OCI-LY7 (cell line): ENCODE measurements at places on chromosomes 12 and 14.

DNA sequence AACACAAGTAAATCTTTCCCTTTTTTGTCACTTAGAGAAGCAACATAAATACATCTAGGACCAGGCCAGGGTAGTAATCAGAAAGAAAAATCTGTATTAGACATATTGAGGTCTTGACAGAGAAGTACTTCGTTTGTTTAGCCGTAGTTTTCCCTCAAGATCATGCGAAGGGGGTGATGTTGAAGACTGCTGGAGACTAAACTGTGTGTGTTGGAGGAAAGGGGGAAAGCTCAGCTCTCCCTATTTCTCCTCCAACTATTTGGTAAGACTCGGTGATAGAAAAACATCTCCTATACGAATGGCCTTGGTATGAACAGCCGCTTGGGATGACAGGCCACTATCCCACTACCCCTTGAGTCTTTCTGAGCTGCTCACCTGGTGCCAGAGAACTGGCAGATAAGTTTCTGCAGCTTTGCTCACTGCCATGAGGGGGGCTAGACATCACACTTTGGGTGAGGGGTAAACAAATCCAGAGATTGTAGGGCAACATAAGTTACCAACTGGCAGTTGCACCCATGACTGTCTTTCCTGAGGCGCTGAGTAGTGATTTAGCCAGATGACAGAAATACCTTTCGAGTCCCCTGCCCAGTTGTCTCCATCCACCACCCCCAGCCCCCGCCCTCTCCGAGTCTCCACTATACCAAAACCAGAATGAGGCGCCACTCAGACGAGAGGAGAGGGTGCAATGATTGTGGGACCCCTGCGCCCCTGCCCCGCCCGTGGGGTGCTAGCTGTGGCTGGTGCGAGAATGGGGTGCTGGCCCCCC, 685 bp downstream of the VAMP1 start:
- DNase-seq = peak; percentile 54

DNA sequence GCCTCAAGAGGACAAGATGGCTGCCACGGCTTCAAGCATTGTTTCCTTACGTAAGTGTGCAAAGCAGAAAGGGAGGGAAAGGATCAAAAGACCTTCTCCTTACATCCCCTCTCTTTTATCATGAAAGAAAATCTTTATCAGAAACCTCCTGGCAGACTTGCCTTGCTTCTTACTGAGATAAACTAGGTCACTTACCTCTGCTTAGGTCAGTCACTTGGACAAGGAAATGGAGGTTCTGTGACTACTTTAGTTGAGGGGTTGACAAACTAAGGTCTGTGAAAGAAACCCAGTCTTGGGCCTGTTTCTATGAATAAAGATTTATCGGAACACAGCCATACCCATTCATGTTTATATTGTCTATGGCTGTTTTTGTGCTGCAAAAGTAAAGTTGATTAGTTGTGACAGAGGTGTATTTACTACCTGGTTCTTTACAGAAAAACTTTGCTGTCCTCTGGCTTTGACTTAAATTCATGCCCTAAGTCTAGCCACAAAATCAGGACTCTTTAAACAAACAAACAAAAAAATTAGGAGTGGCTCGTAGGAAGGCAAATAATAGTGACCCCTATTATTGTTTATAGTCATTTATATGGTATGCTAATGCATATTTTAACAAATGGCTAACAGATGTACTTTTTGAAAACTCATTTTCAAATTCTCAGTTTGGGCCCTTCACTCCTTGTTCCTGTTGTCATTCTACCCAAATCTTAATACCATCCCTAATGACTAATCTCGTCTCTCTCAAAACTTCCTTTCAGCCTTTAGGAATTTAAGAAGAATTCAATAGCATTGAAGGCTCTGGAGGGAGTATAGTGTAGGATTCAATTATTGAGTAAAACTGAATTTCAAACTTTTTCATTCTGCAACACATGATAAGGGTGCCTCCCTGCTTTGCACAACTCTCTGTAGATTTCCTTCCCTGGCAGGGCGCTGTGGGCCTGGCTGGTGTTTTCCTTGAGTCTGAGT, 42.0 kb upstream of the ATP2B1 start:
- no peak for DNase-seq

- no peak for DNase-seq
Observed at GRCh38 chr14:95339301-95339865, 19.7 kb upstream of the CLMN start.

DNA sequence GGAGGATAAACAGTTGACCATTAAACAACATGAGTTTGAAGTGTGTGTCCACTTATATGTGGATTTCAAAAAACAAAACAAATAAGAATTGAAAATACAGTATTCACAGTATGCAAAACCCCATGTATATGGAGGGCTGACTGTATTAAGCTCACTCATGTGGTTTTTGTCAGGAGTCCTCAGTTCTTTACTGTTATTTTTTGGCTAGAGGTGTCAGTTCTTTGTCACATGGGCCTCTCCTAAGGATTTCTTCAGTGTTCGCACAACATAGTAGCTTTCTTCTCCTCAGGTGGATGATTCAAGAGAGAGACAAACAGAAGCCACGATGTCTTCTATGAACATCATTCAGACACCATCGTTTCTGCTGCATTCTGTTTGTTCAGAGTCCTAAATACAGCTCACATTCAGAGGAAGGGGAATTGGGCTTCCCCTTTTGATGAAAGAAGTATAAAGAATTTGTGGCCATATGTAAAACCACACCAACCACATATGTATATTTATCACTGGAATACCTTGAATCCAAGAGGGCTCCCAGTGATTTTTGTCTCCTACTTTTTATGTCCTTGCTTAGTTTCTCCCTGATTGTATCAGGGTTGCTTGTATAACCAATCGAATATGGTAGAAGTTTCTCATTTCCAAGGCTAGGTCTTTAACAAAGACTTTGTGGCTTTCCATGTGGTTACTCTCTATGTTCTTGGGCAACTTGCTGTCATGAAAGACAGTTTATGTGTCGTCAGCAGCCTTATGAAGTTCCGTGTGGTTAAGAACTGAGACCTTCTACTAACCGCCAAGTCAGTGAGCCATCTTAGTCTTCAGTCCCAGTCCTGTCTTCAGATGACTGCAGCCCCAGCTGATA, 18.9 kb downstream of the MNAT1 start:
- no peak for DNase-seq

DNA sequence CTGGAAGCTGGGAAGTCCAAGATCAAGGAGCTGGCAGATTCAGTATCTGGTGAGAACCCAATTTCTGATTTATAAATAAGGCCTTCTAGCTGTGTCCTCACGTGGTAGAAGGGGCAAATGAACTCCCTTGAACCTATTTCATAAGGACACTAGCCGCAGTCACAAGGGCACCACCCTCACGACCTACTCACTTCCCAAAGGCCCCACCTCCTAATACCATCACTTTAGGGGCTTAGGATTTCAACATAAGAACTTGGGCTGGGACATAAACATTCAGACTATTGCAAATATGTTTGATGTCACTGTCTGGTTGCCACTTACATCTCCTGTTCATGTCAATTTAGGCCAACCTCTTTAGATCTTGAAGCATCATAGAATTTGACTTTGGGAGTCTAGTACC, 10.8 kb upstream of the CNIH1 start:
- DNase-seq = no peak

GRCh38 chr14:78184157-78184556, 14.0 kb downstream of the NRXN3 start:
- no peak for DNase-seq

DNA sequence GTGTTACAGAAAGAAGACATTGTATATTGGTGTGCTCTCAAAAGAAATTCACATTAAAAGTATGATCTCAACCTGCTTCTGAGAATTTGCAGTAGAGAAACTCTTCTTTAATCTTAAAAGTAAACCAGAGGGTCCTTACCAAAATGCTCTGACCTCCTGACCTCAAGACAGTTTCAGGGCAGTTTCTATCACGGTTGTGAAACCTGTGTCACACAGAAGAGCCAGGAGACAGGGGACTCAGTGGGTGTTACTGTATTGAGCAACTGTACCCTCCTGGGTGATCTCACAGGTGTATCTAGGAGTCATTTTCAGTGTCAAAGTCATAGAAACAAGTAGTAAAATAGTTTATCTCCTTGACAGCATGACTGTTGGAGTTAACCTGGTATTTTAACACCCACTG, 178.0 kb downstream of the GRIP1 start:
- DNase-seq = no peak

GRCh38 chr12:219891-220352, 6.0 kb upstream of the SLC6A12 start:
- DNase-seq = peak; percentile 81

DNA sequence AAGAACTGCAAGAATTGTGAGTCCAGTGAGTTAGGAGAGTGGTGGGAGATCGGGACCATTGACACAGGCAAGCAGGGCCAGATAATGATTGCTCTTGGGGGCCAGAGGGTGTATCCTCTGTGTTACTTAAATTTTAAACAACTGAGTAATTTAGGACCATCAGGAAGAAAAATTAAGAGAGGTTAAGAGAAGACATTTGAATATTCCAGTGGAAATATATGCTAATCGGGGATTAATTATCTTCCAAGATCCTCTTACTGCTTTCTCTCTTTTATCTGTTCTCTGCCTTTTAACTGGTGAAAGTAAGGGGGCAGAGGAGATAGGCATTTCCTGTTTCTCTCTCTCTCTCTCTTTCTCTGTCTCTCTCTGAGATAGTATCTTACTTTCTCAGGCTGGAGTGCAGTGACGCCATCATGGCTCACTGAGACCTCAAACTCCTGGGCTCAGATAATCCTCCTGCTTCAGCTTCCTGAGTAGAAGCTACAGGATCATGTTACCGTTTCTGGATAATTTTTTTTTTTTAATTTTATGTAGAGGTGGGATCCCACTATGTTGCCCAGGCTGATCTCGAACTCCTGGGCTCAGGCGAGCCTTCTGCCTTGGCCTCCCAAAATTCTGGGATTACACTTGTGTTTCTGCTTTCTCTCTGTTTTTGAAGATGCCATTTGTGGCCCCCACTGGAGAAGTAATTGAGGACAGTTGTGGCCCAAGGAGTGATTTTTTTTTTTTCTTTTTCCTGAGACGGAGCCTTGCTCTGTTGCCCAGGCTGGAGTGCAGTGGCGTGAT, 85.1 kb downstream of the DIP2B start:
- no peak for DNase-seq

GRCh38 chr12:68507657-68508056, 103.0 kb upstream of the RAP1B start:
- DNase-seq = no peak

DNA sequence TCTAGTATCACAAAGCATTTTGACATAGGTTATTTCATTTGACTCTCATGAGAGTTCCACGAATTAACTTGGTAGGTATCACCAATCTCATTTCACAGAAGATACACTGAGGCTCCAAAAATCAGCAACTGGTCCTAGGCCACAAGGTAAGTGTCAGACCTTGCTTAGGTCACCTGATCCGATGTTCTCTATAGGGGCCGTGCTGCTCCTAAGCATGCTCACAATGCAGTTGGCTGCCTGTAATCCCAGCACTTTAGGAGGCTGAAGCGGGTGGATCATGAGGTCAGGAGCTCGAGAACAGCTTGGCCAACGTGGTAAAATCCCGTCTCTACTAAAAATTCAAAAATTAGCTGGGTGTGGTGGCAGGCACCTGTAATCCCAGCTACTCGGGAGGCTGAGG, 78.7 kb upstream of the FOXN3 start:
- DNase-seq = no peak

- DNase-seq = no peak
Observed at GRCh38 chr12:54412786-54413185, 6.3 kb downstream of the ITGA5 start.

DNA sequence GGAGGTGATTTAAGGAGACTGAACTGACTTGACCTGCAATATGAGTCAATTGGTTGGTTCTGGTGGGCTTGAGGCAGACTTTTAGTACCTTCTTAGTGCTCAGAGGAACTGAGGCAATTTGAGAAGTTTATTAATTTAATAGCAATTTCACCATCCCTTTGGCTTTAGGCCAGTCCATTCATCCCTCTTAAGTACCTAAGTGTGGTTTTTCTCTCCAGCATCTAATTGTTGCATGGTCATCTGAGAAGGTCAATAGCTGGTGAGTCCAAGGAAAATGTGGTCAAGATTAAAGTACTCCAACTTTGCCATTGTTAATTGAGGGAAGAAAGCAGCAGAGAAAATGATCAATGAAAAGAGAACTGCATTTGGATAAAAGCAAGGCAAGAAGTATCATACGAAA, 115.4 kb upstream of the DYRK2 start:
- DNase-seq = no peak

DNA sequence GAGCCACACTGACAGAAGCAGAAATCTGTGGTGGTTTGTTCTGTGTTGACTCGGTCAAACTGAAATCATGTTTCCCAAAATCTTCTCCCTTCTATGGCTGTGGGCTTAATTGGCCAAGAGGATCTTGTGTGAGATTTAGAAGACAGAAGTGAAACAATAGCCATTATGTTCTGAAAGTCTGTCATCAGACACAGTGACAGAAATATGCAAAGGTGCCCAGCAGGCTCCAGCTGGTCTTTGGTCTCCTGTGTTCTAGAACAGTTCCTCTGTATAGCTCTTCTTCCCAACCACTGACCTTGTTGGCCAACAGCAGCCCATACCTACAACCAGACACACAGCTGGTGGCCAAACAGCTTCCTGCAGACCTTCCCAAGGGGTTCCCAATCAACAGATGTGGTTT, 25.0 kb upstream of the COCH start:
- DNase-seq = no peak

- DNase-seq = peak; percentile 27
Observed at GRCh38 chr12:122646517-122647217, 56.5 kb downstream of the HCAR2 start.

GRCh38 chr12:92743026-92743425, 40.2 kb downstream of the PLEKHG7 start:
- no peak for DNase-seq

GRCh38 chr12:59046763-59047534, 126.6 kb upstream of the LRIG3 start:
- no peak for DNase-seq

DNA sequence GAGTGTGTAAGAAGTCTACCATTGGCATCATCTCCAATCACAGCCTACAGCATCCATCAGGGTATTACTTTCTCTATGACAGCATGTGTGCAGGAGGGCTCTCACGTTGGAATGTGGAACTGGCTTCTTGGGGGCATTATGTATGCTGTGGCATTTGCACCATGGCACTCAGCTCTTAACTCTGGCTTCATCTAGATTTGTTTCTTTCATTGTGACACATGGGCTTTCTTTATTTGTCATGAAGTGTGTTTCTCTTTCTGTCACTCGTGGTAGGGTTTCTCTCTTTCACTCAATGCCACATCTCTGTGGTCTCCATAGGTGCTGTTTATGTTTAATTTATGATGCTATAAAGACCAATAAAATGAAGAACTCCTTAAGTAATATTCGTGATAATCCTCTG, 191.2 kb upstream of the GARIN2 start:
- no peak for DNase-seq

DNA sequence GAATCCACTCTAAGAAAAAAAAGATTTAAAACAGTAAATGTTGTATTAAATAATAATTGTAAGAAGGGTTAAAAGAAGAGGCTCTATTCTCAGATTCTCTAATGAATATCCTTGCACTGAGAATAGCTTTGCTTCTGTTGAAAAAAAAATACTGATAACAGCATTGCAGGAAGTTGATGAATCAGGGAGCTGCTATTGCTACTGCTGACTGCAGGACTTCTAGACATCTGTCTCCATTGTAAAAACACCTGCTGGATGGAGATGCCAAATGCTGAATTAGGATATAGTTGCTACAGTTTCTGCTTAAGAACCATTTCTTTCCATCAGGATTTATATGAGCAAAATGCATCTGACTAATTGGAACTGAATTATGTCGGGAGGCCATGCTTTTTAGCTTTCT, 50.3 kb upstream of the ANP32D start:
- DNase-seq = no peak

GRCh38 chr14:95681153-95681552, 5.1 kb upstream of the TCL1B start:
- no peak for DNase-seq

- no peak for DNase-seq
Observed at GRCh38 chr12:65885312-65885711, 61.0 kb downstream of the HMGA2 start.
